ENCODE measurements at places on chromosomes 6 and 20.
A peak's percentile ranks its signal among the peaks of the same experiment; 100 is the strongest.

DNA sequence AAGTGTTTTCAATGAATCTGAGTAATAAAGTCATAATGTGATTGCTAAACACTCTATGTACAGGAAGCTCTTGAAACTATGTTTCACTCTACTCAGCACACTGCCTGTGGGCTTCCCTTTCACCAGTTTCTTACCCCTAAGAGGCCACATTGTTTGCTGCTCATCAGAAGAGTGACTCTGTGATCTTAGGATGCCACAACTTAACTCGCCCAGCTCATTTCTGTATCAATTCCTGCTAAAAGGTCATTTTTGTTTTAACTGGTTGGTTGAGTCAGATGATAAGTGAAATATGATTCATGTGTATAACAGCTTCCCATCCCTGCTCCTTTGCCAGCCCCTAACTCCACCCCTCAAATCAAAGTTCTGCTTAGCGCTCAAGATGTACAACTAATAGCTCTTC is 9.8 kb upstream of the NDUFAF4 start:
- DNase-seq = no peak

DNA sequence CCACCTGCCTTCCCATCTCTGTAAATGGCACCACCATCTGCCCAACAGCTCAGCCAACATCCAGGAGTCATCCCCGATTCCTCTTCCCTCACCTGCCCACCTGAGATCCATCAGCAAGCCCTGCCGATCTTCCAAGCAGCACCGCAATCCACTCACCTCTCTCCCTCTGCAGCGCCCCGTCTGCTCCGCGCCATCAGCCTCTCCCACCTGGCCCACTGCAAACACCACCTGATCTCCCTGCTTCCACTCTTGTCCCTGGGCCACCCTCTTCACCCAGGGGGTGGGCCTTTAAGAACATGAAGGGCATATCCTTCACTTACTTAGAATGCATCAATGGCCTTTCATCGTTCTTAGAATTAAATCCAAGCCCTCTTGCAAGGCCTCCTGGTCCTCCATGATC is 457.3 kb upstream of the SULF2 start:
- DNase-seq = no peak

DNA sequence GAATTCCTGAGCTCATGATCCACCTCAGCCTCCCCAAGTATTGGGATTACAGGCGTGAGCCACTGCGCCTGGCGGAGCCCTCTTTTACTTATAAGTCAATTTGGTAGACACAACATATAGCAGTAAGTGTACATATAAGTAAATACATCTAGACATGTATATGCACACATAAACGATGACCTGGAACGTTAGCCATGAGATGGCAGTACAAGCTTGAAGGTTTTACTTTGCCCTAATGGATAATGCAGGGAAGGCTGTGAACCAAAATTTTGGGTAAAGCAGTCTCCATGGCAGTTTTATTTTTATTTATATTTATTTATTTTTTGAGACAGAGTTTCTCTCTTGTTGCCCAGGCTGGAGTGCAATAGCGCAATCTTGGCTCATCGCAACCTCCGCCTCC is 2.4 kb upstream of the GNMT start:
- DNase-seq = no peak

DNA sequence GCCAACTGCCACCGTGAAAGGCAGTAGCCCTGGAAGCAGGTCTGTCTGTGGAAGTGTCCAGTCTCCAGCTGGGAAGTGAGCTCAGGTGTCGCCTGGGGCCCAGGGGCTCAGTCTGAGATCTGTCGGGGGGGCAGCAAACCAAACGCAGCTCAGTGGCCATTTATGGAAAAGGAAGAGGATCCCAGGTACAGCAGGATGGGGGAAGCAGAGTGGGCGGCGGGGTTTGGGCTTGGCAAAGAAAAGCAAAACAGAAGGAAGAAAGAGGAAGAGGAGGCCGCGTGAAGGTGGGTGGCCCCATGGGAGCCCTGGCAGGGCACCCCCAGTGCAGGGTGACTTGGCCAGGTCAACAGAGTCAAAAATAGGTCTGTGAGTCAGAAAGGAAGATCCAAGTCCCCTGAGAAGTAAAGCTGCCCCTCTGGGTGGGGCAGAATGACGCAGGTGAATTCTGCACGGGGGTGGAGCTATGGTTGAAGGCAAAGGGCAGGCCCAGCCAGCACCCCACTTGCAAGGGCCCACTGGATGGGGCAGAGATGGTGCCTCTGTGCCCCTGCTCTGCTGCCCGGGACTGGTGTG is 5.3 kb downstream of the PXDC1 start:
- peak; percentile 68 for DNase-seq

DNA sequence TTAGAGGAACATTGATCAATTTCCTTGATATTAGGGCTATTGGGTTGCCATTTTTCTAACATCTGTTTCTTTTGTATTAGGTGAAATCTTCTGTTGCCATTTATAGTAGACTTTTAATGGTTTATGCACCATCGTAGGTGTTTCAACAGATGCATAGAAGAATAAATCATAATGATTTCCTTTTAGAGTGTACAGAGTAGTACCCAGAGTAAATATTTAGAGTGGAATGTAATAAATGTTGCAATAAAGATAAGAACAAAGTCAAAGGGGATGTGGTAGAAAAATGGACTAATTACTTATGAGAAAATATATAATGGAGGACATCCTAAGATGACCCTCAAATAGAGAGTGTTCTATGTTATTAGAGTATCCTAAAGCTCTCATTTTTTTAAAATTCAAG is 643.0 kb upstream of the CITED2 start:
- no peak for DNase-seq

DNA sequence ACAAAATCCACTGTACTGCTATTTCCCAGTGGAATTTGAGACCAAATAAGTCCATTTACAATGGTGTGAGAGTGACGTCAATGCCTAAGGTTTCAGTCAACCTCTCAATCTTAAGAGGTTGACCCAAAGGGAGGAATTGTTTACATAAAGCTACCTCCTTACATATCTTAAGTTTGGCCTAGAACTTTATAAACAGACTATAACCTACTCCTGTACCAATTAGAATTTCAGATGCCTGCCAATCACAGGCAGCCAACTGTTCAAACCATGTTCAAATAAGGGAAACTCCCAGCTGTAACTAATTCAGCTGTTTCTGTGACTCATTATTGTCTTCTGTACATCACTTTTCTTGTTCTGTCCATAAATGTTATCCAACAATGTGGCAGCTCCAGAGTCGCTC is 14.5 kb downstream of the LGSN start:
- no peak for DNase-seq

GRCh38 chr20:47782076-47782475 is 3.2 kb downstream of the SULF2 start:
- DNase-seq = no peak

DNA sequence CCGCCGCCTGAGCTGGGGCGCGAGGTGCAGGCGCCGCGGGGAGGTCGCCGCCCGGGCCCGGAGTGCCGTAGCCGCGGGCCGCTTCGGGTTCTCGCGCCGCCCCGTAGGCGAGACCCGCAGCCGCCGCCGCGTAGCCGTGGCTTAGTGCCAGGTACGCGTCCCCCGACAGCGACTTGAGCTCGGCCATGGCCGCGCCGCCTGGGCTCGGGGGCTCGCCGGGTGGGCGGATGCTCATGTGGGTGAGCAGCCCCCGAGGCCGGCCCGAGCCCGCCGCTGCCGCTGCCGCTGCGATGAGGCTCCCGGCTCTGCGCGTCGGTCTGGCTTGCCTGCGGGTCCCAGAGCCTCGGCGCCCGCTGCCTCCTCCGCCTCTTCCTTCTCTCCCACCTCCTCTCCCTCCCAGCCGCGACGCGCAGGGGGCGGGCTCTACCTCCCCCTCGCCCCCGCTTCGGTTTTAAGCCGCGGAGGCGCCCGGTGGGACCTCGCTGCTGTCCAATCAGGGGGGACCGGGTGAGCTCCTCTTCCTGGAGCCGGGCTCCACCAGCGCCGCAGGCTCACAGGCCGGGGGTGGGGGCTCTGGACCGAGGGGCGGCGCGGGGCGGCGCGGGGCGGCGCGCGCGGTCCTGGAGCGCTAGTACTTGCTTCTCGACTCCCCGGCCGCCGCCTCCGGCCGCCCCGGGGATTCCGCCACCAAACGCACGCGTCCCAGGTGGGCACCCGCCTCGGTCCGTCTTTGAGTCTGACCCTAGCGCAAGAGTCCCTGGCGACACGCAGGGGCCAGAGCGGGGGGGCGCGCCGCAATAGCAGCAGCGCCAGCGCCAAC is at the start of gene BHLHE23:
TSS of gene BHLHE23 (minus strand) at position 425 of the 820 bp plus-strand sequence. CDS start at position 235, 190 bp downstream.
- DNase-seq = no peak

- no peak for DNase-seq
Observed at GRCh38 chr6:65081756-65082155, 625.3 kb downstream of the EYS start.

DNA sequence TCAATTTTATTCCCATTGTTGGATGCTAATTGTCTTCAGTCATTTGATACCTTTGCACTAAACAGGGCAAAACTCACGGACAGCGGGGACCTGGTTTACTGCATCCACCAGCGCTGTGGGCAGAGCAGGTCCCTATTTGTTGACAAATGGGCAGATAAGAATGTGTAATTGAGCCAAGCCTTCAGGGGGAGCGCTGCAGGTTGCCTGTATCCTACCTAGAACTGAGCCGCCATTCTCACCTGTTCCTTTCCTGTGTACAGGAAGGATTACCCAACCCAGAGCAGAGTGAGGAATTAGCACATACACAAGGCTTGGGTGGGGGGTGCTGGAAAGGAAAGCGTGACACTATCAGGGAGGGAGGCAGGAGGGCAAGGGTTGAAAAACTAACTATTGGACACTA is 89.1 kb upstream of the FOXA2 start:
- no peak for DNase-seq

- DNase-seq = no peak
Observed at GRCh38 chr6:169064194-169064593, 189.5 kb downstream of the THBS2 start.

DNA sequence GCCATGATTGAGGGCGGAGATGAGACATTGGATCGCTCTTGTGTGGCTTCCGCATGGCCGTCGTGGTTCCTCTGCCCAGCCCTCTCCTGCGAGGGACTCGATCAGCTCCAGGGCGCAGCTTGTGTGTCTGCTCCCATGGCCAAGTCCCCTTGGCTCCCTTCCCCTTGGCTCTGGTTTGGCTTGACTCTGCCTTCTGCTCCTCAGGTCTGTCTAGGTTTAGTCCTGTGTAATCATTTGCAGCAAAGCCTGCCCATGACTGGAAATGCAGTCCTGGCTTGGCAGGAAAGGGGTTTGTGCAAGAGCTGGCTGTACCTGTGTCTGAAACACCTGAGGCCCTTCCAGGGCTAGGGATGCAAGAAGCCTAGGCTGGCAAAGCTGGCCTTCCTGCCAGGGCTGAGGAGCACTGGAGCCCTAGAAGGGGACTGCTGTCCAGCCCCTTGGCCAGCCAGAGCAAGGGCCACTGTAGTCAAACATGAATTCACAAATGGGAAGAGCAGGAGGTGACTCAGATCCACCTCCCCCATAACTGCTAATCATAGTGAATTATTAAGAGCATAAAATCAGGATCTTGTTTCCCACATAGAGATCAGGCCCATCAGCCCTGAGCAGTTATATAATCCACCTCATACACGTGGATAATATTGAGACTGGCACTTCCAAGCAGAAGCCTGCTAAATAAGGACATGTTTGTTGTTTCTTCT is 196.8 kb downstream of the FARS2 start:
- DNase-seq = no peak

DNA sequence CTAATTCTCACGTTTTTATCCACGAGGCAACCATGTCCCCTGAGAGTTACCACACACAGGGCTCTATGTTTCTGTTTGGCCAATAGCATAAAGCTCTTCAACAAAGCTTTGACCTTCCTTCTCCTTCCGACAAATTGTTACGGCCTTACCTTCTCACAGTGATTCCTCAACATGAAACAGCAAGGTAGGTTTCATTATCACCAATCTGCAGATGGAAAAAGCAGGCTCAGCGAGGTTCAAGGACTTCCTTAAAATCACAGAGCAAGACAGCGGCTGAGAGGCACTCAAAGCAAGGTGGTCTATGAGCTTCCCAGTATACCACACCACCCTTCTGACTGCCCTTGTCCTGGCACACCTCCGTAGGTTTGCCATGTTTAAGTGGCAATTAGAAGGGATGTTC is 360.0 kb downstream of the CD83 start:
- no peak for DNase-seq

- DNase-seq = no peak
Observed at GRCh38 chr6:52497652-52498408, 77.7 kb downstream of the EFHC1 start.

- no peak for DNase-seq
Observed at GRCh38 chr20:24497851-24498250, 28.4 kb downstream of the SYNDIG1 start.

DNA sequence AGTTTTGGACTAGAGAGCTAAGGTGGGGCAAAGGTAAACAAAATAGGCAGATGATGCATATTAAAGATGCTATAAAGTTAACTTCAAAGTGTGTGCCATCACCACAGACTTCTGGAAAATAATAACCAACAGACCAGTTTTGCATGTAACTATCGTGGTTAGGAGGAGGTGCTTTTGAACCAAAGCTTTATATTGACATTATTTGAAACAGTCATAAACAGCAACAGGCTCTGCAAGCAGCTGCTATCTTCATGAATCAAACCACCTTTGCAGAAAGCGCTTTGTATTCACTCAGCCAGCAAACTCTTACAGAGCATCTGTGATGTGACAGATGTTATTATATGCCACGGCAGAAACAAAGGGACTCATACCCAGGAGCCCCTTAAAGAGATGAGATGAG is 81.9 kb downstream of the CRYBG1 start:
- DNase-seq = no peak

DNA sequence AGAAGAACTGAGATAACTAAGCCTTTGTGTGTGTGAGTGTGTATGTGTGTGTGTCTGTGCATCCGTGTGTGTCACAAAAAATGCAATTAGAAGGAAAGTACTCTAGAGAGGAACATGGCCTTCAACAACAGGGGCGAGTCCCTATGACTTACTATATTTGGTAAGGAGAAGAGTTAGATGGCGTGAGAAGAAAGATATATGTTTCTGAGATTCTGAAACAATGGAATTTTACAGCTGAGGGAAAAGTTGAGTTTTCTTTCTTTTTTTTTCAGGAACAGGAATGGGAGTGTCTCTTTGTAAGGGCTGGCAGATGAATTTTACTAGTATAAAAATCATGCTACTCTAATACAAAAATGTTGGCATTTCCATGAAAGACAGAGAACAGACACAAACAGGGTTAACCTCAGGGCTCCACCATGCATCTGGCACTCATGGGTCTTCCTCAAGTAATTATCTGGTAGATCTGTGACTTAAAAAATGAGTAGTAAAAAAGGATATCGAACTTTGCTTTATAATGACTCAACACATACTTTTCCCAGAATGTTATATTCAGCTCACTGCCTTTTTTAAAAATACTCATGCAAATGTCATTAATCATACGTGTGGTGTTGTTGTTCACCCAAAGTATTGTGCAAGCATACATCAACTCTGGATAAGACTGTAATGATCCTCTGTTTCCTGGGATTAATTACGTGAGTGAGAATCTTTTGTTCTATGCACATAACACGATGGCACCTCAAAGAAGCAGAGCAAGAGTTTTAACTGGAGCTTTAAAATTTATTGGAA is 12.8 kb upstream of the SASH1 start:
- DNase-seq = no peak
